Renal cortical epithelial cell (primary cell): ENCODE measurements at places on chromosomes 16 and 17. TPM values are rescaled to one million over a fixed set of nuclear protein-coding genes. Genes with fewer than 3 reads are reported as not detected.

FKBP10 gene
- 40.8 and 148 TPM in 2 replicates for total RNA-seq

CCL17 gene
- not detected in 2 replicates for total RNA-seq

NGFR gene
- total RNA-seq = 0.25 TPM in 1 of 2 replicates, not detected in the other

TMC8 gene
- 0.05 TPM in 1 of 2 replicates, not detected in the other for total RNA-seq

SLC38A8 gene
- not detected in 2 replicates for total RNA-seq

C17orf107 gene
- total RNA-seq = 1.7 and 4.2 TPM in 2 replicates

TNFRSF13B gene
- total RNA-seq = not detected in 2 replicates

CLEC18B gene
- 1.9 and 10.2 TPM in 2 replicates for total RNA-seq

CNTROB gene
- total RNA-seq = 18.0 and 25.4 TPM in 2 replicates

TPSAB1 gene
- total RNA-seq = not detected in 2 replicates

- DNase-seq = peak; percentile 15
These were observed 68.2 kb downstream of the MYO18A start for GRCh38 chr17:29111816-29112499.

GRCh38 chr16:67641779-67642708 is 2.9 kb upstream of the CARMIL2 start:
- DNase-seq = no peak

- DNase-seq = no peak
These were observed 529.5 kb upstream of the RBFOX1 start for GRCh38 chr16:6803176-6803575.

DNA sequence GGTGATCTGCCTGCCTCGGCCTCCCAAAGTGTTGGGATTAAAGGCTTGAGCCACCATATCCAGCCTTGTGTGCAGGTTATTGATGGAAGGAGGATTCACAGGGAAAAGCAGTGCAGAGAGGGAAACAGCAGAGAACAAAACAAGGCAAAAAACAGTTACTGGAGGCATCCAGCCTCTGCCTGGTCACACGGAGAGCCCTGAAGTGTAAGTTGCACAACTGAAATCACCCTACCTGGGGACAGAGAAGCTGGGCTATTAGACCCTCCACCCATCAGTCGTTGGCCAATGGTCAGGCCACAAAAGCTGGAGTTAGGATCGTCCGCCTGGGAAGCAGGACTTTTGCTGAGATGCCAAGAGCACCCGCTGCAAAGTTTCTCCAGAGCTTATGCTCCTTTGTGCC is 57.9 kb upstream of the BCO1 start:
- DNase-seq = no peak

DNA sequence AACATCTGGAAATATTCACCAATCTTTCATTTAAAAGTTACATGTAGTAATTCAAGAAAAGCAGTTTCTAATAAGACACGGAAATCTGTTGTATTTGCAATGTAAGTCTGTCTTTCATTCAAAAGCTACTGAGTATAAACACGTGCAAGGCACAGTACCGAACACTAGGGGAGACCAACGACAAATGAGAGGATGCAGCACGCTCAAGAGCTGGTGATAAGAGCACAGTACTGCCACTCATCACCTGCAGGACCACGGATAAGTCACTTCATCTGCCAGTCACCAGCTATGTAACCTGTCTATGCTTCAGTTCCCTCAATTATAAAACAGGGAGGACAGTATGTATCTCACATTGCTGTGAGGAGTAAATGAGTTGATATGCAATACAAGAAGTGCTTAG is 67.1 kb downstream of the CLEC18A start:
- peak; percentile 5 for DNase-seq

GRCh38 chr17:39699818-39700147 is at the start of gene ERBB2:
ERBB2 (plus strand) TSS chr17:39700064; CDS start chr17:39700239, 175 bp downstream.
- peak; percentile 75 for DNase-seq

GRCh38 chr16:70589998-70590471 is 56.3 kb upstream of the IL34 start:
- peak; percentile 44 for DNase-seq

DNA sequence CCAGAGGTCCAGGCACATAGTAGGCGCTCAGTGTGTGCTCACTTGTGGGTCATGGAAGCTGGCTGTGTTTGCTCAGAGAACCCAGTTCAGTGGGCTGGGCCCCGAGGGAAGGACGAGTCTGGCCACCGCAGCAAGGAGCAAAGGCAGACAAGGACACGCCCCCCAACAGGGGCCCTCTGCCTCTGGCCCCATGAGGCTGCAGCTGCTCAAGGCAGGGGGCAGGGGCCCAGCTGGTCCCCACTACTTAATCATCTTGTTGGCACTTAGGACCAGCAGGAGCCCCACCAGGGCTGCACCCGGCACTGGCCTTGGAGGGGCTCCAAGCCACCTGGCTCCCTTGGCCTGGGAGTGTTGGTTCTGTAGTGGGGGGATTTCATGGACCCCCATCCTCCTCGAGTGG is 16.1 kb downstream of the KCNJ12 start:
- DNase-seq = no peak

DNA sequence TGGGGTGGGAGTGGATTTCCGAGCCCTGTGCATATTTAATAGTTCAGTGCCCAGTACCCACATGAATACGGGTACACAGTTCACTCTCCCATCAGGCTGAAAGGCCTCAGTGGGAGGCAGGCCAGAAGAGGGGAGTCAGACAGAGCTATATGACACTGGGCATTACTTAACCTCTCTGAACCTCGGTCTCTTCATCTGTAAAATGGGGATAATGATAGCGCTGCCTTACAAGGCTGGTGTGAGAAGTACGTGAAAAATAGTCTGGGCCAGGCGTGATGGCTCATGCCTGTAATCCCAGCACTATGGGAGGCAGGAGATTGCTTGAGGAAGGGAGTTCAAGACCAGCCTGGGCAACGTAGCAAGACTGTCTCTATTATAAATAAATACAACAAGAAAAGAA is 3.6 kb downstream of the GPRC5B start:
- no peak for DNase-seq

- DNase-seq = no peak
These were observed 13.5 kb downstream of the PDILT start for GRCh38 chr16:20391045-20391444.

DNA sequence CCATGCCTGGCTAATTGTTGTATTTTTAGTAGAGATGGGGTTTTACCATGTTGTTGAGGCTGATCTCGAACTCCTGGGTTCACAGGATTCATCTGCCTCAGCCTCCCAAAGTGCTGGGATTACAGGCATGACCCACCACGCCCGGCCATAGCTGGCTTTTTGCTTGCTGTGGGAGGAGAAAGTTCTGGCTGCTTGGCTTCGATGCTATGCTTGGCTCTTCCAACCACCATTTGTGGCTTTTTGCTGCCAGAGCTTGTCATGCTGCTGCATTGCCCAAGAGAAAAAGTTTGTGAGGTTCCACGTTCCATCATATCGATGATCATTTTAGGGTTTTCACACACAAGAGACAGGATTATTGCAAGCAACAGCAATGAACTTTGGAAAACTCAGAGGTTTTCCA is 16.2 kb downstream of the BMERB1 start:
- DNase-seq = no peak

DNA sequence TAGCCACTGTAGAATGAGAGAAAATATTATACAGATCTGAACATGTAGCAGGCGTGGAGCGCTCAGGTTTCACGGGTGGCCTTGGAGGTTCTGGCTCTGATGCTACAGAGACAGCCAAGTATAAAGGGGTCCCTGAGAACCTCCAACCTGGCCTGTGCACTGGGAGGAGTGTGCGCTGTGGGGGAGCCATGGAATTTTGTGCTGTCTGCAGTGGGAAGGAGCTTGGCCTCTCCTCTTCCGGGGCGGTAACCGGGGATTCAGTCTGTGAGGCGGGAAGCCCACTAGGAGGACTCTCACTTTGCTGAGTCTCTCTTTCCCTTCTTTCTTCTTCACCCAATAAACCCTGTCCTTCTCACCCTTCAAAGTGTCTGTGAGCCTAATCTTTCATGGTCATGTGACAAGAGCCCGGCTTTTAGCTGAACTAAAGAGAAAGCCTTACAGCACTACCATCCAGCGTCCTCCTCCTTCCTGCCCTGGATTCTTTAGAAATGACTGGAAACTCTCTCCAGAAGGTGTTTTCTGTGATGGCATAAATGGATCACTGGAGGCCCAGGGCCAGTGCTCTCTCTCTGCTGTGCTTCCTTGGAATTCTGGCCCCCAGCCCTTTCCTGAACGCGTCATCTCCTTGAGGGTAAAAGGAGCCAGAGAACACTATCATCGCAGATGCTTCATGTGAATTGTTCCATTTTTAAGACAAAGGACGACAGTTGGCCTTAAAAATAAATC is 232.1 kb upstream of the CACNG5 start:
- DNase-seq = no peak

DNA sequence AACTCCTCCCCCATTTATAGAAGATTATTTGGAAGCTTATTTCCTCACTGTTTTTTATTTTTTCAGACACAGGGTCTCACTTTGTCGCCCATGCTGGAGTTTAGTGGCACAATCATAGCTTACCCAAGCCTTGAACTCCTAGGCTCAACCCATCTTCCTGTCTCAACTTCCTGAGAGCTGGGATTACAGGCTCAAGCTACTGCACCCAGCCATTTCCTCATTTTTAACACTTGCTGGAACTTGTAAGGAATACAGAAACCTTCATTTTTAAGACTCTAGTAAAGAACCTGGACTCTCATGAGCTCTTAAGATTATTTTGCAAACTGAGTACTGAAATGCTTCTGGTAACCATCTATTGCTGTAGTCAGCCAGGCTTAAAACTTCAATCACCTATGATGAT is 29.9 kb downstream of the KANSL1 start:
- no peak for DNase-seq

- DNase-seq = no peak
These were observed 8.6 kb upstream of the LASP1NB start for GRCh38 chr17:38916771-38917170.

- DNase-seq = no peak
These were observed 7.4 kb downstream of the CDK5RAP3 start for GRCh38 chr17:47978324-47978723.

DNA sequence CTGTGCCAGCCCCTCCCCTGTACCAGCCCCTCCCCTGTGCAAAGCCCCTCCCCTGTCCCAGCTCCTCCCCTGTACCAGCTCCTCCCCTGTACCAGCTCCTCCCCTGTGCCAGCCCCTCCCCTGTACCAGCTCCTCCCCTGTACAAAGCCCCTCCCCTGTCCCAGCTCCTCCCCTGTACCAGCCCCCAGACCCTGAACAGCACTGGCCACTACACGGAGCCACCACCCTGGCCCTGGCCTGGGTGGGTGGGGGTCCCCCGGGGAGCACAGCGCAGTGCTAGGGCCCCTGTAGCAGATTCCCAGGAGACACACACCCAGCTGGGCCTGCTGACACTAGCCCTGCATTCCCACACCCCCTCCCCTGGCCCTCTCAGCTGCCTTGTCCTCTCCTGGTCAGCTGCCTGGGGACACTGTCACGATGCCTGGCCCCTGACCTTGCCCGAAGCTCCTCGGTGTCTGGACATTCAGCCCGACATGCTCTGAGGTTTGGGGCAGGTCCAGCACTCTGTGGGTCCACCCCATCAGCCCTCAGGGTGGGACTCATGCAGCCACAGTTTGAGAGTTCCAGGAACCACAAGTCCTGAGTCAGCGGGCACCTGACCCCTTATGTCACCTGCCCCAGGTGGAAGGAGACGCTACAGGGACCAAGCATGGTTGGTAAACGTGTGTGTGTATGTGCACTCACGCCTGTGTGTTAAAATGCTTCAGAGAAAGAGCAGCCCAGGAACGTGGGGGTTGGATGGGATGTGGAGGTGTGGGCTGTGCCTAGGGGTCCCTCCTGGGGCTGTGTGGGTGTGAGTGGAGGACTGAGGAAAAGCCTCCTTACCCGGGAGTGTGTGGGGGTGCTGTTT is 114.2 kb downstream of the METRNL start:
- DNase-seq = peak; percentile 43

GRCh38 chr17:2053380-2054261 is 1.3 kb upstream of the HIC1 start:
- DNase-seq = no peak

DNA sequence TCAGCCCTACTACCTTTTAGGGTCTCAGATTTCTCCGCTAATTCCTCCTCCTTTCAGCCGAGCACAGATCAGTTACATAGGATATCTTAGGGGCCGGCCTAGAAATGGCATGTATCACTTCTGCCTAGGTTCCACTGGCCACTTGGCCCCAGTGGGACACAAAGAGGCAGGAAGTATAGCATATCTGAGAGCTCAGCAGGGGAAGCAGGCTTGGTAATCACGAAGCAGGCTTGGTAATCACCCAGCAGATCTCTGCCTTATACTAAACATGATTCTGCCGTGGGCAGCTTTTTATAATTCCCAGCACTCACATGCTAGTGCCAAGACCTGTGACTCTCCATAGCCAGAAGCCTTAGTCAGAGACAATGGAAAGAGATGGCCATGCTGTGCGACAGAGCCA is 59.6 kb upstream of the CACNG5 start:
- DNase-seq = no peak

DNA sequence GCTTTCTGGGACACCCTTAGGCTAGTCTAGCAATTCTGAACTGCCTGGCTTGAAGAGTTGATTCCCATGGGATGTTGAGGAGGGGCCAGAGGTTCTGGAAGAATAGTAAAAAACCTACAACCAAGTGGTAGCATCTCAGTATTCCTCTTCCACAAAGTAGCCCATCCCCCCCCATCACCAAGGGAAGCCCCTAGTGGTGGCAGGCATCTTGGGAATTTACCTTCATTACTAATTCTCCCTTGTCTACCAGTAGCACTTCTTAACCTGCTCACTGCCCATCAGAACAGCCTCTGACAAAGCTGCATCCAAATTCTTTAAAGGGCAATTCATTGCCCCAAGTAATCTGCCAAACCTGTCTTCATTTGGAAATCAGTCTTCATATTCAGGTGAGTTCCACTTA is 12.8 kb upstream of the RAB11FIP4 start:
- DNase-seq = no peak

- no peak for DNase-seq
These were observed 16.1 kb downstream of the DDX42 start for GRCh38 chr17:63790057-63790456.

DNA sequence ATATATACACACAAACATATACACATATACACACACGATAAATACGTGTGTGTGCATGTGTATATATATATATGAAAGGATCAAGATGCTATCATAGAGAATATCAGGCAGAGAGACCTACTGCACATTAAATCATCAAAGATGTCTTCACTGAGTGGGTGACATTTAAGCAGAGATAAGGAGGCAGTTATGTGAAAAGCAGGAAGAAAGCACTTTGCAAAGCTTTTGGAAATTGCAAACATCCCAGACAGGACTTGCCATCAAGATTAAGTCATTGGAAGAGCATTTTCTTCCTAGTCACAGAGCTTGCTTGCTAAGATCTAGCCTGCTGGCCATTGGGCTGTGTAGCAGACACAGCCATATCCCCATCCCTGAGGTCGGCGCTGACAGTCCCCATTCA is 56.4 kb downstream of the VAT1L start:
- DNase-seq = no peak

- no peak for DNase-seq
These were observed 11.4 kb upstream of the NLRC5 start for GRCh38 chr16:56977823-56978430.

DNA sequence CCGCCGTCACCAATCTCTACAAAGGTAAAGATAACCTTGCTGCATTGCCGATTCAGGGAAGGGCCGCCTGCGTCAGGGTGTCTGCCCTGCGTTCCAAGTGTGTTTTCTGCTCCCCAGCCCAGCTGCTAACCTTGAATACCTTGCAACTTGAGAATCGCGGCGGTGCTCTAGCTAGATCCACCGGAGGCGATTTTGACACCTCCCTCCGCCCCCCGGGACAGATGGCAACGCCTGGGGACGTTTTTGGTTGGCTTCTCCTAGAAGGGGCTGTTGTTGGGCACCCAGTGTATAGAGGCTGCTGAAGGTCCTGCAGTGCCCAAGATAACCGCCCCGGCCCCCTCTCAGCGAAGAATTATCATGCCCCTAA is 1.5 kb downstream of the HAPSTR1 start:
- DNase-seq = no peak

- DNase-seq = no peak
These were observed 767 bp downstream of the ARSG start for GRCh38 chr17:68291836-68292688.
